B cell (primary cell): ENCODE measurements at places on chromosomes 1 and 21. TPM values are rescaled to one million over a fixed set of nuclear protein-coding genes. Genes with fewer than 3 reads are reported as not detected.

Gene UBE2U
- total RNA-seq = not detected in 2 replicates

Gene NEGR1
- not detected in 2 replicates for total RNA-seq

Gene PCP4L1
- 0.22 TPM in 1 of 2 replicates, not detected in the other for total RNA-seq

Gene CAMSAP2
- total RNA-seq = 1.4 and 2.1 TPM in 2 replicates

Gene AQP10
- total RNA-seq = not detected in 2 replicates

Gene PHGDH
- 3.9 and 6.1 TPM in 2 replicates for total RNA-seq

Gene FCRL2
- total RNA-seq = 78.3 and 81.0 TPM in 2 replicates

Gene TEKT2
- not detected in 2 replicates for total RNA-seq

Gene UBXN11
- total RNA-seq = 81.4 and 83.8 TPM in 2 replicates

Gene APOBEC4
- total RNA-seq = not detected in 2 replicates

Gene DSTYK
- 15.2 and 15.7 TPM in 2 replicates for total RNA-seq

Gene B3GALT2
- 0.07 TPM in 1 of 2 replicates, not detected in the other for total RNA-seq

Gene TDRD5
- total RNA-seq = not detected in 2 replicates

Gene MCOLN3
- total RNA-seq = 0.10 TPM in 1 of 2 replicates, not detected in the other

Gene SYDE2
- 0.89 and 1.0 TPM in 2 replicates for total RNA-seq

Gene WLS
- total RNA-seq = not detected in 2 replicates

Gene EPHA8
- total RNA-seq = not detected in 2 replicates

Gene LGR6
- not detected in 2 replicates for total RNA-seq

Gene TMEM240
- 0.66 and 1.8 TPM in 2 replicates for total RNA-seq

Gene CCDC28B
- 7.8 and 10.2 TPM in 2 replicates for total RNA-seq

Gene APH1A
- 134 and 135 TPM in 2 replicates for total RNA-seq

Gene A3GALT2
- not detected in 2 replicates for total RNA-seq

Gene RGS7
- total RNA-seq = 0.15 TPM in 1 of 2 replicates, not detected in the other

Gene AGBL4
- total RNA-seq = 0.12 TPM in 1 of 2 replicates, not detected in the other

Gene CA6
- total RNA-seq = not detected in 2 replicates

Gene CFAP74
- total RNA-seq = not detected in 2 replicates

Gene MANEAL
- total RNA-seq = 6.6 and 7.8 TPM in 2 replicates

Gene RFX5
- total RNA-seq = 207 and 208 TPM in 2 replicates

Gene LDLRAD1
- not detected in 2 replicates for total RNA-seq

Gene ANKRD34A
- total RNA-seq = 1.8 and 2.8 TPM in 2 replicates

Gene SLC37A1
- 58.8 and 60.2 TPM in 2 replicates for total RNA-seq

Gene KIAA0040
- 84.2 and 93.6 TPM in 2 replicates for total RNA-seq

Gene CDC42BPA
- 0.15 and 0.69 TPM in 2 replicates for total RNA-seq

Gene LCE6A
- not detected in 2 replicates for total RNA-seq

Gene CAMK2N1
- total RNA-seq = 6.0 and 6.5 TPM in 2 replicates

Gene KCNE1
- 0.17 and 0.34 TPM in 2 replicates for total RNA-seq

Gene STUM
- 0.69 and 1.1 TPM in 2 replicates for total RNA-seq

Gene TRIM62
- 15.7 and 24.1 TPM in 2 replicates for total RNA-seq

Gene CAPZB
- 193 and 201 TPM in 2 replicates for total RNA-seq

Gene C1orf115
- total RNA-seq = 19.5 and 21.4 TPM in 2 replicates

Gene DNAJC28
- total RNA-seq = 2.4 and 2.5 TPM in 2 replicates

Gene SAMSN1
- total RNA-seq = 53.1 and 57.6 TPM in 2 replicates

Gene PTGER3
- total RNA-seq = 0.22 and 0.27 TPM in 2 replicates

Gene NPHS2
- not detected in 2 replicates for total RNA-seq

Gene MYBPH
- total RNA-seq = not detected in 2 replicates

Gene NR0B2
- not detected in 2 replicates for total RNA-seq

Gene UAP1
- 15.2 and 16.4 TPM in 2 replicates for total RNA-seq

Gene NBL1
- total RNA-seq = 0.74 TPM in 1 of 2 replicates, not detected in the other
